ENCODE measurements at places on chromosomes 2 and 18.
A peak's percentile ranks its signal among the peaks of the same experiment; 100 is the strongest.

DNA sequence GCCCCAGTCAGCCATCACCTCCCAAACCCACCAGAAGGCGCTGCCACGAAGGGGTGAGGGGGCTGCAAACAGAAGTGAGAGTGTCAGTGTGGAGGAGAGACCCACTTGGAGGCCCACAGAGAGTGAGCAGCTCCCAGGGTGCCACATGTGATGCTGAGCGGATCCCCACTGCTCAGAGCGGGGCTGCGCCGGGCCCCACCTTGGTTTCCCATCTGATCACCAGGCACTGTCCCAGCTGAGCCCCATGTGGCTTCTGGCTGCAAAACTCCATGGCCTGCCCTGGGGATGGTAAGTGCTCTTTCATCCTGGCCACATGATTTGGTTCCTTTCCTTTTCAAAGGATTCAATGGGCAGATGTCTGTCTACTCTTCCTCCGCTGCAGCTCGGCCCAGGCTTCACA, 23.8 kb downstream of the SNORC start:
- no peak for DNase-seq

DNA sequence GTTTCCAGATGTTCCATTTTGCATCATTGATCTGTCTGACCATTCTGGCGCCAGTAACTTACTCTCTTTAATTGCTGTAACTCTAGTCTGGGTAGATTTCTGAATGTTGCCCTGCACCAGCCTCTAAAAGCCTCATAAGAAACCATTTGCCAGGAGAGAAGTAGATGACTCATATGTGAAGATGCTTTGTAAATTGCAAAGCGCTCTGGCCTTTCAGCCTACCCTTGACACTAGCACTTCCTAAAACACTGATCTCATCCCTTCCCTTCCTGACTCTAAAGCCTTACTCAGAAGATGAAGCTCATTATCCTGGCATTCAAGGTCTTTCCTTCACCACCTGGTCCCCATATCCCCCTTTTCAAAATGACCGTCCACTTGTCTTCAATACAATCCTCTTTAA, 193.2 kb upstream of the MEX3C start:
- no peak for DNase-seq

DNA sequence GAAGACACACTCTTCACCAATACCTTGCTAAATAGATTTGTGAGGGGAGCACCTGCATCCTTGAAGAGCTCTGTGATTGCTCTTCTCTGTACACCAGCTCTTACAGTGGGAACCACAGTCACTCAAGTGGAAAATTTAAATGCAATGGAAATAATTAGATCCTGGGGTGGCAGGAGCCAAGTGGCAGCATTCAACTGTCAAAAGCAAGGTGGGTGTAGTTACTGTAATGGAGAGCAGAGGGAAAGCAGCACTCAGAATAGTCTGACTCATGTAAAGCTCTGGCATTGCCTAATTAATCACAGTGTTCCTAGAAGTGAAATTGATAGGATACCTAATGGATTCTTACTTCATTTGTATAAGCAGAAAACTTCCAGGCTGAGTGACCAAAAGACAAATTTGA, 245.8 kb downstream of the KCNE4 start:
- no peak for DNase-seq

DNA sequence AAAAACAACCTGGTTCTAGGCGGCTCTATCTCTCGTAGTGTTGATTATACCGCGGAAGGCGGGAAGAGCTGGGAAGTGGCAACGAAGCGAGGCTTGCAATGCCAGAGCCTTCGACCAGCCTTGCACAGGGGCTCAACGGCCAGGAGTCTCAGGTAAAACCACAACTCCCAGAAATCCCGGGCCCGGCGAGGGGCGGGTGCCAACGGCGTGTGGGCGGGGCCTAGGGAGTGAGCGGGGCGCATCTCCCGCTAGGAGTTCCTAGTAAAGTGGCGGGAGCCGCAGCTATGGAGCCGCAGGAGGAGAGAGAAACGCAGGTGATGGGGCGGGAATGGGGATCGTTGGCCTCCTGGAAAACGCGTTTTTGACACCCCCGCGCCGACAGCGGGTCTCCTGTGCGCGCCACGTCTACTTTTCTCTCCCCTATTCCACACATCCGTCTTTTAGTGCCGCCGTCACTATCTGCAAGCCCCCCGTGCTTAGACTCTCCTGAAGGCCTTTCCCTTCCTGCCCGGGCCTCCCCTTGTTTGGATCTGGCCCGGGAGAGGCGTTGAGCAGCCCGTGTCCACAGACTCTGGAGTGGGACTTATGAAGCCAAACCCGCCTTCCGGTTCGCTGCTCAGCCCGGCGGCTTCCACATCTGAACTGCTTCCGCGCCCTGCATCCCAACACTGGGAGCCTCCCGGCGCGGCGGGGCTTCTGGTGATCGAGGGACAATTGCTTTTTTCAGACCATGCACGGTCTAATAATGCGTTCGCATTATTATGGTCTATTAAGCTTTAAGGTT, at the start of gene HAUS1:
TSS of gene HAUS1 (plus strand) at position 258 of the 784 bp plus-strand sequence. CDS start at position 285, 27 bp downstream.
- peak; percentile 83 for DNase-seq

GRCh38 chr18:59420244-59420643, 61.2 kb upstream of the LMAN1 start:
- DNase-seq = no peak

DNA sequence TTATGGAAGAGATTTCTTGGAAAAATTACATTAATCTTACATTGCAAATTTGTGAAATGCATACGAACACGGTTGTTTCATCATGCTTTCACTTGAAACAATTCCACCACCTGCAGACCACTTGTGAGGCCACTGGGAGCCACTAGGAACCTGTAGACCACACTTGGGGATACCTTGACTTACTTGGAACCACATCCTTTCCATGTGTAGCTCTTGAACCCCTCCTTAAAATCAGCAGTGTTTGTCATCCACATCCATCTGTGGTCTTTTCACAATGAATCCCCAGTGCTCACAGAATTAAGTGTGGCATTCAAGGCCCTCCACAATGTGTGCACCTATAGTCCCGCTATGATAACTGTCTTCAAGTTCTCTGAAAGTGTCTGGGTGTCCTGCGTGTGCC, 350.9 kb downstream of the MYCN start:
- no peak for DNase-seq

DNA sequence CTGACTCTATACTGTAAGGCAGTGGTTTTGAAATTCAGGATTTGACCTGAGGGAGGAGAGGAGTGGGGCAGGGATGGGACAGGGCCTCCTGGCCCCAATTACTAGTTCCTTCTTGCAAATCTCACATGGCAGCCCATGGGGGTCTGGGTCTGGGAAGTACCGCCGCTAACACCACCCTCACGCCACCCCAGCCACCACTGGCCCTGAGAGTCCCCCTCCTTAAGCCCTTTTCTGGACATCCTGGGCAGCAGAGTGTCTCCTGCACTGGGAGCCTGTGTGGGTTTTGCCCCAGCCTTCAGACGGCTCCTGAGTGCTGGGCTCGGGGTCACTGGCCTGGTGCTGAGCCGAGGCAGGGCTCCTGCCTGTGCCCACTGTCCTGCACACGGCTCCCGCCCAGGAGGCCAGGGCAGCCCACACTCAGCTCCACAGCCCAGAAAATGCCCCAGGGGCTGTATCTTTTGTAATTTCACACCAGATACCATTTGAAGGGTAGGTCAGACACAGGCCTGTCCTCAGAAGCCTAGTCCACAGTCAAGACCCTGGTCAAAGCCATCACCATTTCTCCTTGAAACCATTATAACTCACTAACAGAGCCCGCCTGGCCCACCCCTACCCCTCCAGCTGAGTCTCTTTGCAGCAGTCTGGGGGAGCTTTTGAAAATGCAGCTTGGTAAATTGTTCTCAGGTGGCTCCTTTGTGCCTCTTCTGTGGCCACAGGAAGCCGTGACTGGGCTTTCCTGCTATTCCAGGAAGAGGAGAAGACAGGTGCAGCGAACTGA, 55.1 kb downstream of the CYP27C1 start:
- no peak for DNase-seq

DNA sequence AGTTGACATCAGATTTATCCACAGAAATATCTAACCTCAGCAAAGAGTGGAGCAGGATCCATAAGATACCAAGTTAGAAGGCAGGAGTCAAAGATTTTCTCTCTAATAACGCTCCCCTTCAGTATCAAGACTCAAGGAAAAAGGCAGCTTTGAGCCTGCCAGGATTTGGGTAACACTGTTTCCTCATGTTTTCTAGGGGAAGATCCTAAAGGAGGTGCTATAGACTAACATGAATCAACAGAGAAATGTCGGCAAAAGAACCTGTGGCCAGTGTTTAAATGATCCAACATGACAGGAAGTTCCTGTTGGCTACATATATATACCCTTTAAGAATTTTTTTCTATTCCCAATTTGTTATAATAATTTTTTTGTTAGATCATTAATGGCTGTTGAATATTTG, 402.3 kb downstream of the TGIF1 start:
- DNase-seq = no peak

DNA sequence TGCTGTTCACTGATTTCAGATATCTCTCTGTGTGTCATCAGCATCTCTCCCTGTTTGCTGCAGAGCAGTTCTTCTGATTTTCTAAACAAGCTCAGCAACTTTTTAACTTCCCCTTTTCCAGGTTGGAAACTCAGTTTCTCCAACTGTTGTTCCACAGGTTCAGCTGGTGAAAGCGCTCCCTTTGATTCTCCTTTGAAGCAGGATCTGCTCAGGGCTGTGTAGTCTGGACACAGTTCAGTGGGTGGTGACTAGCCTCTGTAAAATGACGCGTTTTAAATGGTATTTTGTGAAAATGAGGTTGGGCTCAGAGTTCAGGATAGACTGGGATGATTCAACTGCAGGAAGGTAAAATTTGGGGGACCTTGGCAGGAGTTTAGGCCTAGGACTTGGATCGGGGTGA, 106.3 kb downstream of the TRIM43 start:
- no peak for DNase-seq

GRCh38 chr2:31216734-31217133, 581 bp downstream of the CAPN14 start:
- DNase-seq = no peak

GRCh38 chr18:1488957-1489356, 584.3 kb downstream of the ADCYAP1 start:
- DNase-seq = no peak

DNA sequence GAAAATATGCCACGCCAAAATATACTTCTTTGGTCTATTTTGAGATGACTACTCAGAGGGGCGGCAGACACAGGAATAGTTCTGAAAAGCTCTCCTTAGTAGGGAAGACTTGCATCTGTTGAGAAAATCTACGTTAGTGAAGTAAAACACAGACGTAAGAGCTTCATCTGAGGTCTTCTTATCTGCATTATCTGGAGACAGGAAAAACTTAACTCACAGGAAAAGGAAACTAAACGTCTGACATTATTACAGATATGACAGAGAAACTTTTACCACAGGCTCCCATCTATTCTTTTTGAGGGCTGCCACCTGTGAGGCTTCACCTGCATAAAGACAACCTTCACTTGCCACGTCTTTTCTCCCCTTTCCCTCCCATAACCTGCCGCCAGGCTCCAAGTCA, 1295.7 kb downstream of the LRP1B start:
- no peak for DNase-seq
